Endothelial cell of umbilical vein (primary cell): ENCODE measurements at places on chromosomes 4 and X. TPM values are rescaled to one million over a fixed set of nuclear protein-coding genes. Genes with fewer than 3 reads are reported as not detected.

- DNase-seq: no peak
Observed at GRCh38 chr4:147739239-147739823, 7.4 kb downstream of the ARHGAP10 start.

DNA sequence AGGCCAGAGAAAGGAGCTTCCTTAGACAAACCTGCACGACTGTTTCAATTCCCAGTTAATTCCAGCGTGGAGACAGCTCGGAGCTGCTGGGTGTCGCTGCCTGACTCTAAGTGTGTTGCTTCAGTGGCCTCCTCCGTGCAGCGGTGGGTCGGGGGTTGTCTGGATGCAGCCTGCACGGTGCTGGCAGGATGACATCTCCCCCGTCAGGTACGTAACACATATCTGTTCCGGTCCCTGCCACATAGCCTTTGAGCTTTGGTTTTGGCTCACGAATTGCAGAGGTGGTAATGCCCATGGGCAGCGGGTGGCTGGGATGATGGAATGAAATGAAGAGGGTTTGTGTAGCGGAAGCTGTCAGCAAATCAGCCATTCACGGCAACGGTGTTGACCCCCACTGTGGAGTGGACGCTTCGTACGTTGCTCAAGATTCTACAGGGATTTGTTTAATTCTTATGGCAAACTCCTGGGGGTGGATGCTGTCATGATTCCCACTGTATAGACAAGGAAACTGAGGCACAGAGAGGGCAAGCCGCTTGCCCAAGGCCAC lies 33.7 kb upstream of the HMX1 start:
- DNase-seq: no peak

The RHOH gene
- 0.30 TPM in 1 of 2 replicates, not detected in the other for total RNA-seq

The EDA2R gene
- total RNA-seq: 0.39 and 1.9 TPM in 2 replicates

The AMELX gene
- total RNA-seq: not detected in 2 replicates

DNA sequence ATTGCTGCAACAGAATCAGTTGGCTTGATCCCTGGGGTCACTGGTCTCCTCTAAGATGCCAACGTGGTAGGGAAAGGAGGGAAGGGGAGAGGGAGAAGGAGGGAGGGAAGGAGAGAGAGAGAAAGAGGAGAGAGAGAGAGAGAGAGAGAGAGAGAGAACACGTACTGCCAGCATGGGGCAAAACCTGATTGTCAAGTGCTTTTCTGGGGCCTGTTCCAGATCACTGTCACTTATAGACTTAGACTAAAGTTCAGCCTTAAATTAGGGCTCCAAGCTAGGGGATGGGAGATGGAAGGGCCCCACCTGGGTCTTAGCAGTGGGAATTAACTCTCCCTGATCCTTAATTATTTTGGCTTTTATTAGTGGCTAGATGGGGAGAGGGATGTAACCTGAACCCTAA lies 12.9 kb downstream of the SHROOM4 start:
- peak; percentile 21 for DNase-seq

DNA sequence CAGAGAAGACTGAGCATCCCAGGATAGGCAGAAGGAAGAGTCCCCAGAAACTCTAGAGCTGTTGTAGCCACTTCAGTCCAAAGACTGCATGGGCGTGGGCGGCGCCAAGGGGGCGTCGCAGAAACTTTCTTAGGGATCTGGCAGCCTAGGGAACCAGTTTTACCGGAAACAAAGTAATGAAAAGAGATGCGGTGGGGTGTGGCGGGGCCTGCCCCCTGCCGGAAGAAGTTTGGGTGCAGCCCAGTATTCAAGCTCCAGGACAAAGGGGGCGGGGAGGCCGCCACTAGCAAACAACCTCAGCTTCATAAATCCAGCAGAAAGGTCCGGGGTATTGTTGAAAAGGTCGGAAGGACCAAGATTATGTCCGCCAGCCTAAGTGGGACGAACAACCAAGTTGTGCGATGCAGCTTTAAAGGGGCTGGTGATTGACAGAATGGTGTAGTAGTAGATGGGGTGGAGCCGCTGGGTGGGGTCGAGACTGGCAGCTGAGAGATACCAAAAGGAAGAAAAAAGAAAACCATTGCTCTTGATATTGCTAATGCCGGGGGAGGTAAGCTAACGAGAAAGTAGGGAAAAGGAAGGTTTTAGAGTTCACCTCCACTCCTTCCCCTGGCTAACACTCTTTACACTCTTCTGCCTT lies 190.5 kb downstream of the RRAGB start:
- peak; percentile 6 for DNase-seq
